ENCODE measurements at places on chromosomes 16 and 17. TPM values are rescaled to one million over a fixed set of nuclear protein-coding genes. Genes with fewer than 3 reads are reported as not detected.

The ABCA9 gene
- total RNA-seq = 0.26 TPM

The CDR2L gene
- 10.2 TPM for total RNA-seq

The IKZF3 gene
- total RNA-seq = not detected

The SMPD3 gene
- total RNA-seq = under 0.01 TPM

The NPIPB6 gene
- total RNA-seq = not detected

The GGT6 gene
- not detected for total RNA-seq

The KRTAP17-1 gene
- total RNA-seq = not detected

The HYDIN gene
- not detected for total RNA-seq

The HBM gene
- total RNA-seq = not detected
